NCI-H446 (cell line): ENCODE measurements at places on chromosomes 1 and 21.

- DNase-seq, result peak; percentile 90
Measured at GRCh38 chr1:204828352-204828850, 42.3 kb upstream of the NFASC start.

GRCh38 chr1:159987186-159987585 lies 33.1 kb upstream of the SLAMF9 start:
- no peak for DNase-seq

- no peak for DNase-seq
Measured at GRCh38 chr1:20836230-20836629, 49.1 kb upstream of the HP1BP3 start.

DNA sequence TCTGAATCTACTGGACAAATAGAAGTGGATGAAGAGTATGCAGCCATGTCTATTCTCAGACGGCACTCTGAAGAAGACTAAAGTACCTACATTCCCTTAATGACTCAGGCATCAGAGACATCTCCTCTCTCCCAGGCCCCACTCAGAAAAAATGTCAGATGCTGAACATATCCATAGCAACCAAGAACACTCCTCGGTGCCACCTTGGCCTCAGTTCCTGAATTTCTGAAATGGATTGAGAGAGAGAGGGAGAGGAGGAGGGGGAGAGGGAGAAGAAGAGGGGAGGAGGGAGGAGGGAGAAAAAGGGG lies 16.0 kb upstream of the OVAAL start:
- peak; percentile 46 for DNase-seq

DNA sequence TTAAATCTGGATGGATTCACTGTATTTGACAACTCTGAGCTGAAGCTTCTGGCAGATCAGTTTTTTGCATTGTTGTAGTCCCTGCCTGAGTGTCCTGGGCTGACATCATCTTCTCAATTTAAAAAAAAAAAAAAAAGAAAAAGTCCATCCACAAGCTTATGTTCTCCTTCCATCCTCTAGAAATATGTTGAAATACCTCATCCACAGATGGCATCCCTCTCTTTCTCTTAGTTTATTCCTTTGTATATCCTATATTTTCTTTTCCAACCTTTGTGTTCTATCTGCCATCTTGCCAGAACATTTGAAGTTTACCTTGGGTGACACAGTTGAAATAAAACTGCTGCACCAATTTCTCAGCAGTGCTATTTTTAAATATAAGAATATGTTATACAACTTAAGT lies 184.4 kb upstream of the PKN2 start:
- no peak for DNase-seq

GRCh38 chr21:39805983-39806382 lies 61.0 kb downstream of the IGSF5 start:
- no peak for DNase-seq

DNA sequence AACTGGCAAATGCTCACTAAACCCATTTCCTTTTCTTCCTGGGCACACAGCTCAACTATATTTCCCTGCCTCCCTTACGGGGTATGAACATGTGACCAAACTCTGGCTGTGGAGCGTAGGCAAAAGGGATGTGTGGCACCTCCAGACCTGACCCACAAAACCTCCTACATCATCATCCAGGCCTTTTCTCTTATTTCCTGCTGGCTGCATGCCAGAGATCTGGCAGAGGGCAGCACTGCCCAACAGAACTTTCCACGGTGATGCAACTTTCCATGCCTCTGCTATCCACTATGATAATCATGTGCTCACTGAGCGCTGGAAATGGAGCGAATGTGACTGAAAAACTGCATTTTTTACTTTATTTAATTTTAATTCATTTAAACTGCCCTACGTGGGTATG lies 99.6 kb upstream of the CACNA1E start:
- DNase-seq, result no peak

GRCh38 chr1:220788900-220789299 lies 2.2 kb downstream of the MTARC1 start:
- DNase-seq, result peak; percentile 21

GRCh38 chr1:221961532-221962292 lies 219.8 kb upstream of the DUSP10 start:
- no peak for DNase-seq

DNA sequence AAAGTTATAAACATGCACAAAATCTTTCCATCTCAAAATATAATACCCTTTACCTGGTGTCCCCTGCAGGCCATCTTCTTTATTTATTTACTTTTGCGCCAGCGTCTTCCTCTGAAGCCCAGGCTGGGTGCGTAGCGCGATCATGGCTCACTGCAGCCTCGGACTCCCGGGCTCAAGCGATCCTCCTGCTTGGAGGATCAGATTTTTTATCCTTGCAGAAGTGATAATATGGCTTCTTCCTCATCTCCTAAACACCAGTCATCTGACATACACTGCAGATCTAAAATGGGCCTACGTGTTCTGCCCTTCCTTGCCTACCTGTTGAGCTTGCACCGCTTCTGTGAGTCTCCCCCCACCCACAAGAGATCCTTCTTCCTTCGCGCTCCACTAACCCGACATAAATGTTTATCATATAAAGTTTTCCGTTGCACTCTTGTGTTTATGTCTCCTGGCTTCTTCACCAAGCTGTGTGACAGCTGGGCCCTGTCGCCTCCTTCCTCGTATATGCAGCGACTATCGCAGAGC lies 506 bp upstream of the SRP9 start:
- DNase-seq, result no peak

GRCh38 chr1:236520445-236521005 lies 3.3 kb upstream of the LGALS8 start:
- no peak for DNase-seq

DNA sequence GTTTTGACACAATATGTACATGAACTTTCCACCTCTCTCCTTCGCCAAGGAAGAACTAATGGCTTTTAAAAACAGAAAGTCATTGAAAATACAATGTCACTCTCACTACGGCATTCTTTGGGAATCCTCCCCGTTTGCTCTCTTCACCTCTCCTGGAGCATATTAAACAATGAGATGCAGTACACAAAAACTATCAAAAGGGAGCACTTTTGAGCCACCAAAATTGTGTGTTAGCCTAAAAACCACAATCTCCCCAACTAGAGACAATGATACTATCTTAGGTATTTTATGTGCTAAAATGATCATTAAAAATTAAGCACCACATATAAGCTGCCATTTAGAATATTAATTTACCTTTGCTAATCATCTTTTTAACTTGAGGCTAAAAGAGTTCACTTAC lies 425.5 kb downstream of the KCTD3 start:
- DNase-seq, result peak; percentile 65

DNA sequence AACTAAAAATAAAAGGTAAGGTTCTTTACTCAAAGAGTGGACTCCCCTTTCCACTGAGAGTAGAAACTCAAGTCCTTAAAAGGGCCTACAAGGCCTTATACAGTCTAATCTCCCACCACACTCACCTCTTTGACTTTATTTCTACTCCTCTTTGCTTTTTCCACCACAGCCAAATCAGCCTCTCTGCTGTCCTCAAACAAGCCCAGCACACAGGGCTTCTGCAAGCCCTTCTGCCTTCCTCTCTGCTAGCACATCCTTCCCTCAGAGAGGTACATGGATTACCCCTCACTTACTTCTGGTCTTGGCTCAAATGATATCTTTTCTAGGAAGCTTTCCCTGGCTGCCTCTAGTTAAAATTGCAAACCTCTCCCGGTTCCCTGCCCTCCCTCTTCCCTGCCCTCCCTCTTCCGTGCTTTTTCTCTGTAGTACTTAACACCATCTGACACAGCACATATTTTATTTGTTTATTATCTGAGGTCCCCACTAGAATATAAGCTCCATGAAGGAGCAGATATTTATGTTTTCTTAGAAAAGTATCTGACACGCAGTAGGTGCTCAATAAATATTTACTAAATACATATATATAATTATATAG lies 1.7 kb downstream of the LYST start:
- DNase-seq, result no peak

GRCh38 chr1:61301824-61302657 lies 219.7 kb downstream of the NFIA start:
- no peak for DNase-seq

GRCh38 chr1:240352769-240353168 lies 259.2 kb downstream of the GREM2 start:
- DNase-seq, result no peak

- no peak for DNase-seq
Measured at GRCh38 chr1:84835169-84835568, 57.8 kb downstream of the LPAR3 start.

GRCh38 chr1:154158307-154159125 lies 3.6 kb upstream of the NUP210L start:
- DNase-seq, result no peak

DNA sequence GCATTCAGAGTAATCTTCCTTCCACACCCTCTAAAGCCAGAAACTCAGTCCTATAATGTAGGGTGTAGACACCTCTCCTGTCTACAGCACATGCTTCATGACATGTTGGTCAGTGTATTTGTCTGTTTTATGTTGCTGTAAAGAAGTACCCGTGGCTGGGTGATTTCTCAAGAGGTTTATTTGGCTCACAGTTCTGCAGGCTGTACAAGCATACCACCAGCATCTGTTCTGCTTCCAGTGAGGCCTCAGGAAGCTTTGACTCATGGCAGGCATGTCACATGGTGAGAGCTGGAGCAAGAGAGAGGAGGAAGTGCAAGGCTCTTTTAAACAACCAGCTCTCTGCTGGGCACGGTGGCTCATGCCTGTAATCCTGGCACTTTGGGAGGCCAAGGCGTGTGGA lies 12.1 kb downstream of the PLOD1 start:
- no peak for DNase-seq

- no peak for DNase-seq
Measured at GRCh38 chr1:169466259-169467230, 19.2 kb downstream of the SLC19A2 start.

DNA sequence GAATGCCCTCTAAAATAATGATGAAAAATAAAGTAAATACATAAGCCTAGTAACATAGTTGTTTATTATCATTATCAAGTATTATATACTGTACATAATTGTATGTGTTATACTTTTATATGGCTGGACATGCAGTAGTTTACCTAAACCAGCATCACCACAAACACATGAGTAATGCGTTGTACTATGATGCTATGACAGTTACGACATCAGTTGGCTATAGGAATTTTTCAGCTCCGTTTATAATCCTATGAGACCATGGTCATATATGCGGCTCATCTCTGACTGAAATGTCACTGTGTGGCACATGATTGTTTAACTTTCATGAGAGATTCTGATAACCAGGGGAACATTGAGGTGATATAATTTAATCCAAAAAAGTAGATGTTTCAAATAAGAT lies 352.1 kb downstream of the ST6GALNAC3 start:
- DNase-seq, result no peak

DNA sequence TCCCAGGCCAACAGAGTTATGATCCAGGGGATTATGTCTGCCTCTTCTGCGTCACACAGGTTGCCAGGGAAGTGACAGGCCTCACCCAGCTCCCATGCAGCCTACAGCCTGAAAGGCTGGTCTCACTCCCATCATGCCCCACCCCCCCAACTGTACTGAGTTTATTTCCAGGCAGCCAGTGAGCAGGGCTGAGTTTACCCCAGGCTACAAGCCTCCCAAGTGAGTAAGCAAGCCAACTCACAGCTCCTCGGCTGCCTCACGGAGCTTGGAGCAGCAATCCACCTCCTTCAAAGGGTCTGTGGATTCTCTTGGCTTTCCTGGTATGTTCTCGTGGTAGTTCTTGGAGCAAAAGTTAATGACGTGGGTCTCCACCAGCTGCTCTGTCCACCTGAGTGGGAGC lies 1147.6 kb upstream of the ADGRL4 start:
- DNase-seq, result no peak

DNA sequence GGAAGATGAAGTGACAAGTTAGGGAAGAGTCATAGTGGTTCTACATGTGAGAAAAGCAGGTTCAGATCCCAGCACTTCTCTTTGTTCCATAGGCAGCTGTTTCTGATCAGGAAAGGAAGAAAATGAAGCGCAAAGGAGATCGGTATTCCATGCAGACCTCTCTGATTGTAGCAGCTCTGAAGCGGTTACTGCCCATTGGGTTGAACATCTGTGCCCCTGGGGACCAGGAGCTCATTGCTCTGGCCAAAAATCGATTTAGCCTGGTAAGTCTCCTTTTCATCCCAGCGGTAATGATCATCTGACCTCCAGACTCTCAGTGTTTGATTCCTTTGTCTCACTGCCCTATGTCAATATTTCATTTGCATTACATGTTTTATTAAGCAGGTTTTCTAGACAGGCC lies 173.6 kb downstream of the ZP4 start:
- no peak for DNase-seq
